ENCODE measurements at places on chromosomes 1 and 21.

GRCh38 chr1:160758521-160758920, 19.5 kb downstream of the SLAMF7 start:
- DNase-seq, result peak; percentile 61

GRCh38 chr1:217542837-217543236, 88.1 kb downstream of the GPATCH2 start:
- DNase-seq, result no peak

- DNase-seq, result no peak
Observed at GRCh38 chr1:30783256-30783915, 25.8 kb upstream of the LAPTM5 start.

DNA sequence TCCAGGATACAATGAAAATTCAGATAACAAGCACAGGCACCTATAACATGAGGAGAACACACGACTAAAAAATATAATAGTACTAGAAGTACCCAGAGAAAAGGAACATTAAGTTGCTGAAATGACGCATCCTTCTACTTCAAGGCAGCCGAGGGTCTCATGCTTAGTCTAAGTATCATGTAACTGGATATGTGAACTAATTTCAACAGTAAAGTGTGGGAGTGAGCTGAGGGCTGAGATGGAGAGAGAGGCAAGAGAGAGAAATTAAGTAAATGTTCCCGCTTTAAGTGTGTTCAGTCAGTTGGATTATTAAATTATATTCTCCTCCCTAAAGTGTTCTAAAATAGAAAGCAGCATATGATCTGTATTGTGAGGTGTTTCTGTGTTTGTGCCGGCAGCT, 152.2 kb upstream of the KRTAP19-8 start:
- DNase-seq, result no peak

- DNase-seq, result no peak
Observed at GRCh38 chr21:18026359-18026758, 207.2 kb upstream of the C21orf91 start.

DNA sequence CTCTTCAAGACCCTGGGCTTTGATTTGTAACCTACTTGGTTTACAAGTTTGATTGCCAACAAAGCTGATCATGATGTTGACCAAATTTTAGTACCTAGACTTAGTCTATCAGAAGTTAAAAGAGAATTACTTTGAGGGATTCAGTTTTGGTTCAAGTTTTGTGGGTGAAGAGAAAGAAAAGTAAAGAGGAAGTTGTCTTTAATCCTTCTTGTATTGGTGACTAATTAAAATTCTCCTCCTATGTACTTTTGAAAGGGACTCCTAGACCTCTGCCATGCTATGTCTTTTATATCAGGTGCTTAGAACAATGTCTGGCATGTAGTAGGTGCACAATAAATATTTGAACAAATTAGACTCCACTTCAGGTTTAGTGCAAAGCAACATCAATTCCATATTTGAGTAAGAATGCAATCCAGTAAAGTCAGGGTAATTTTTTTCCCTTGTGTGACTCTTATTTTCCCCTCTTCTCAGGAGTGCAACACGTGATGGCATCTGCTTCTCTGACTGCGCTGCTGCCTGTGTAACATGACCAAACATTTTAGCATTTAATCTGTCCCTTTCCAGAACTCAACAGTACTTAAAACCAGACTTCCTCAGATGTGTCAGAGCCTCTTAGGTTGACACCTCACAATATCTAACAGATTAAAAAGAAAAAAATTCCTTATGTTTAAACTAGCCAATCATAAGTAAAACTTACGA, 41.1 kb upstream of the KCNQ4 start:
- DNase-seq, result peak; percentile 34

DNA sequence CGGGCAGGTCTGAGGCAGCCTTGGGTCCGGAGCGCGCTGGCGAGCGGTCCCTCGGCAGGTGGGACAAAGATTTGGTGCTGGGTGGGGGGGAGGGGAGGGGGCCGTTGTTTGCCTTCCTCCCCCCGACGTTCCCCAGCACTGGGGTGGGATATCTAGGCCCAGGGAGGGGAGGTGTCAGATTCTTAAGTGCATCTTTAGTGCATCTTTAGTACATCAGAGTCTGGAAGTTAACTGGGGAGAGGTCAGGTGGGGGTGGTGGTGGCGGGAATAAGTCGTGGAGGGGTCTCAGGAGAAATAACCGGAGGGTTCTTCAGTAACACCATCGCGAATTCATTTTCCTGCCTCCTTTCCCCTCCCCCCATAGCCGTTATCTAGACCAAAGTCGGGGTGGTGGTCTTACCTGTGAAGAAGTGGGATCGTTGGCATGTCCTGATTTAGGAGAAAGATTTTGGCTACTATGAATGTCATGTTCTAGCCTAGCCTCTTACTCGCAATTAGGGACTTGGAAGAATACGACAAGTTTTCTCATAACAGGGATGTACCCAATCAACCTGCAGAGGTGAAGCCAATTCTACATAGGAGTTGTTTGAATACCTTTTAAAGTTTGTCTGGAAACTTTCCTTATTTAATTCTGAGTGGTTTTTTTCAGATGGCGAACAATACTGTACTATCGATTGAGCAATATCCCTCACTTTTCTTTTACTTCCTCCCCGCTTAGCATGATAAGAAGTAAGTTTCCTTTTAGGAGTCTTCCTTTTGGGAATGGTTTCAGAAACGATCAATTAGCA, 886 bp downstream of the ZMYM4 start:
- no peak for DNase-seq

DNA sequence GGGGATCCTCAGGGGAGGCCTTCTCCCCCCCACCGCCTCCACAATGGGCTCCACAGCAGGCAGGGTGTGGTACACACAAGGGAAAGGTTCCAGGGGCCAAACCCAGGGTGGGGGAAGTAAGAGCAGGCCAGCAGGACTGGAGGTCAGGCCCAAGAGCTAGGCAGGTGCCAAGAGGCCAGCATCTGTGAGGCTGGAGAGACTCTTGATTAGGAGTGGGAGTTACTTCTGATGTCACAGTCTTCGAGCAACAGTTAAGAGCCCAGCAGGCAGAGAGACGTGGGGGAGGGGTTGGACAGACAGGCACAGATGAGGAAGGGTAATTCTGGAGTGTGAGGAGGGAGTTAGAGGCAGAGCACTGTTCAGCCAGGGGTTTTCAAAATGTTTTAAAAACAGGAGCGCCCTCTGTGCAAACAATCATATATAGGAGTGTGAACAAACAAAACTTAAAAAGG, 55.8 kb downstream of the SLC9A1 start:
- DNase-seq, result no peak

GRCh38 chr21:29077651-29078090, 4.2 kb upstream of the CCT8 start:
- no peak for DNase-seq

DNA sequence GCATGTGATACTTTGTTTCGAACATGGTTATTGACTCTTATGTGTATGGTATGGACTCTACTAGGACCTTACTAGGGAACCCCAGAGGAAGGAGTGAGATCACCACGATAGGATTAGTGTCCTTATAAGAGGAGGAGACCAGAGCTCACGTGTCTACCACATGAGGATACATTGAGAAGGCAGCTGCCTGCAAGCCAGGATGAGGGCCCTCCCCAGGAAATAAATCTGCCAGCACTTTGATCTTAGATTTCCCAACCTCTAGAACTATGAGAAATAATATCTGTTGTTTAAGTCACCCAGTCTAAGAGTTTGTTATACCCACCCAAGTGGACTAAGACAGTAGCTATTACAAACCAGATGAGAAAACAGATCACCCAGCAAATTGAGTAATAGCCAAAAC, 559.3 kb upstream of the USP24 start:
- DNase-seq, result no peak

- DNase-seq, result no peak
Observed at GRCh38 chr1:68232289-68233148, at the start of gene WLS. WLS (minus strand) TSS chr1:68232523; CDS start chr1:68232299, 224 bp downstream.

GRCh38 chr1:170687621-170688020, 23.7 kb downstream of the PRRX1 start:
- no peak for DNase-seq

GRCh38 chr1:235075048-235075776, 53.4 kb downstream of the TOMM20 start:
- peak; percentile 80 for DNase-seq

DNA sequence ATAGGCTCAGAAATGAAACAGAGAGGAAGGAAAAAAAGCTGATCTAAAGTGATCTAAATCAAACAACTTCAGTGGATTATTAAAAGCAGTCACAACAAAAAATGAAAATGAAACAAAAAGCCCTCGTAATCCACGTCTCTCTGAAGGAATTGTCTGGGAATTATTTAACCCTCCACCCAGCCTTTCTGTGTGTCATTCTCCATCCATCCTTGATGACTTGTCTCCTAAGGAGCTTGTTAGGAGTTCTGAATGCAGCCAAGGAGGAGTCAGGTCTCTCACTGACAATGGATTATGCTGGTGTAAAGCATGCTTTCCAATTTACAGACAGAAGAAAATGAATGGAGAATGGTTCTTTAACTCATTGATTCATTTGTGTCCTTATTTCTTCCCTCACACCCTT, 359.3 kb upstream of the RUNX1 start:
- DNase-seq, result no peak

DNA sequence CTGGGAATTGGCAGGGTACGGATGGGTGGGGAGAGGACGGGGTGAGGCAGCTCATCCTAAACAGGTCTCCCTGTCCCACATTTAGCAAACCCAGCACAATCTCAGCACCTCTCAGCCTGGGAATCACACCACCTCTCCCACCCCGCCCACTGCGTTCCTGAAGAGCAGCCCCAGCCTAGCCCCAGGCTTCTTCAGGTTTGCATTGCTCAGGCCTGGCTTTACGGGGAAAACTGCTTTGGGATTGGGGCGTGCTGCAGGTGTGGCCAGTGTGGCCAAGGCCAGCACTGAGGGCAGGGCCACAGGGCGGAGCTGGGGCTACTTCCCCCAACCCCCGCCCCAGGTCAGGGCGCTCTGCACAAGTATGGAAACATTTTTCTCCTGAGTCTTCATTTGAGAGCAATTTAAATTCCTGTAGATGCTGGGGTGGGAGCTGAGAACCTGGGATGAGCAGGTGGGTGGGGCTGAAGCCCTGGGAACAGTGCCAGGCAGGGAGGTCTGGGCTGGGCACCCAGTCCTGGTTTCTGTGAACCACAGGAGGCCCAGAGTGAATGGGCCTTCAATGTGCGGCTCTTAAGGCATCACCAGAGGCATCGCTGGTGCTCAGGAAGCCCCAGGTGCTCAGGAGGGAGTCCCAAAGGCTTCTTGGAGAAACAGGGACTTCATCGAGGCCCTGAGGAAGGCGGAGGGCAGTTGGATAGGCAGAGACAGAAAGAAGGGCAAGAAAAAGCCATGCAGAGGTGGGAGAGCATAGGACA, 24.1 kb downstream of the TNNT2 start:
- no peak for DNase-seq

- DNase-seq, result no peak
Observed at GRCh38 chr1:86687595-86687994, 16.8 kb upstream of the SH3GLB1 start.

DNA sequence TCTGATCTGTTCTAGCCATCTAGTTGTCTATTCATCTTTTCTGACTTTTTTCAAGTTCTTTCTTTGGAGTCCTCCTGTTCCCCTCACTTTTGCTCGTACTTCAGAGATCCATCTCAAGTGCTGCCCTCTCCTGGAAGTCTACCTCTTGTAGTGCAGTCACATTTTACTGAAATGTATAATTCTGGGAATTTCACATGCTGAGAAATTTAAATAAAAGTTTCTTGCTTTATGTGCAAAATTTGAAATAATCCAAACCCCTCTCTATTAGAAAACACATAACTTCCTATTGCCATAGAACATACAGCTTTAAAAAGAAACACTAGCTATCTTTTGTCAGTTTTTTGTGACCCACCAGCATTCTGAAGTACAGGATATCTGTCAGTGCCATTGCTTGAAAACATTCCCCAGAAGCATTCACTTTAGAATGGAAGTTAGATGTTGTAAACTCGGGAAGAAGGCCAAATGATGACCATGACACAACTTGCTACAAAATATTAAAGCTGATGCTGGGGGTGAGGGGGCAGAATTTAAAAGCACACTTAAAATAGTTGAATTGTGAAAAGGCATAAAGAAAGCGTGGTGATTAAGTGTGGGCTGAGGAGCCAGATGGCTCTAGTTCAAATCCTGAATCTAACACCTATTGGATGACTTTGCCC, 22.0 kb downstream of the RLF start:
- DNase-seq, result no peak

- no peak for DNase-seq
Observed at GRCh38 chr1:50955116-50955515, 5.0 kb downstream of the FAF1 start.

DNA sequence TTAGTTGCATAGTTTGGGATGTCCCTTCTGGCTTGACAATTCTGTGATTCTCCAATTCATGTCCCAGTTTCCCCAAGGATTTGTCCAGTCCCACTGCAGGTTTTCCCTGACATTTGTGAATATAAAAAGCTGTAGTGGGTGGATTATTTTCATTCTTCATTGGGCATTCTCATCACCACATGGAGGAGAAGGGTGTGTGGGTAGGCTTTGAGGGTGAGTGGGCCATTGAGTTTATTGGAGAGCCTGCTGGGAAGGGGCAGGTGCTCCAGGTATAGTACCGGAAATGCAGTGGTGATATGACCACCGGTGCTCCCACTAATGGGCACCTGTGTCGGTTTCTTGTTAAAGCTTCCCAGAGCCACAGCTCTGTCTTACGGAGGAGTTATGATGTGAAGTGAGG, 74.5 kb downstream of the CNIH3 start:
- DNase-seq, result no peak

DNA sequence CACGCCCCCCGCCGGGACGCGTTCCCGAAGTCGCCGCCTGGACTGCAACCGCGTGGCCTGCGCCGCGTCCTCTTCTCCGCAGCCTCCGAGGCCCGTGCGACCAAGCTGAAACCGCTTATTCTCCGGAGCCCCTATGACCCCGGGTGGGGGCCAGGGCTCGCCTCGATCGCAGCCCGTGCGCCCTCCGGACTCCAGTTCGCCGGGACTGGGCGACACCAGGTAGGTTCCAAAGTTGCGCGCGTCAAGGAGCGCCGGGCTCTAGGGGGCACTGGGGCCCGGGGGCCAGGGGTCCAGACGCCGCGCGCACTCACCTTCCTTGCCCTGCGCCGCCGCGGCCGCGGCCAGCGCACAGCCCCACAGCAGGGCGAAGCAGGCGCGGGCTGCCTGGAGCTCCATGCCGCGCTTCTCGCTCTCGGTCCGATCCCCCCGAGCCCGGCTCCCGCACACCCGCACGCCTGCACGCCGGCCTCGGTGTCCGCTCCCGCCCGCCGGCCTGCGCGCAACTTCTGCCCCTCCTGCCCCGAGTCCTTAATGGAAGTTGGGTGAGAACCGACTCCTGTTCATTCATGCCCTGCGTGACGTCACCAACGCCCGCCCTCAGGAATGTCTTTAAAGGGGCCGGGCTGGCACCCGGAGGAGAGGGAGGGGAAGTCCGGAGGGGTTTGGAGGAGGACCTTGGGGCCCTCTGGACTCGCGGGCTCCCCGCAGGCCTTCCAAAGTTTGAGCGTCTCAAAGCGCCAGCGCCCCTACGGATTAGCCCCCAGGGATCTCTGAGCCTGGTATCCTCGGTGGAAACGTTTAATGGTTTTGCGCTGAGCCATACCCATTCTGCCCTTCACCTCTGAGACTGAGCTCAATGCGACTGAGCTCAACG, at the start of gene EPHA2:
Gene EPHA2 (minus strand): TSS at position 533 of the 874 bp plus-strand sequence. CDS start 137 bp downstream, at position 396.
- no peak for DNase-seq

DNA sequence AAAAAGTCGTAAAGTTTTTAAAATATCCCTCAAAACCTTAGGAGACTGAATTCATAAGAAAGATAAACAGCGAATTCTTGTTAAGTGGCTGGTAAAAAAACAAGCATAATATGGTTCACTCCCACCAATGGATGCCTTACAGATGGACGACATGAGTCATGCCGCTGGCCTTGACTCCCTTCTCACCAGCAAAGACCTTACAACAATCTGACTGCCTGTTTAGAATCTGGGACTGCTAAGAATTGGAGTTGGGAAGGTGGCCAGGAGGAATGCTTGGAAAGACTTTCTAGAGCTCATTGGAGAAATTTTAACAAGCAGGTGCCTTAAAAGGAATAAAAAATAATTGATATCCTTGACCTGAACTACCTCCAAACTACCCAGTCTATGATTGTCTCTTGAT, 206.9 kb upstream of the FMN2 start:
- DNase-seq, result no peak

Measured in activated CD4-positive, alpha-beta T cell treated with anti-CD3 and anti-CD28 coated beads, Interleukin-2, Interleukin-4, amounts not matched to agents 100 ng/mL and 50 ng/mL, durations not matched to agents 16 hours and 8 hours (primary cell).